ENCODE measurements at places on chromosomes 11 and 22.

GRCh38 chr11:74949753-74950137, 679 bp downstream of the SPCS2 start:
- peak overlapping the region; percentile 93 for H3K27ac ChIP-seq
- no peak for DNase-seq
- H3K4me1 ChIP-seq = peaks cover 41% of the 10 kb centered on the region
- peaks cover 36% of the 10 kb centered on the region for H3K36me3 ChIP-seq
- H3K27me3 ChIP-seq = no peaks in the 10 kb centered on the region

DNA sequence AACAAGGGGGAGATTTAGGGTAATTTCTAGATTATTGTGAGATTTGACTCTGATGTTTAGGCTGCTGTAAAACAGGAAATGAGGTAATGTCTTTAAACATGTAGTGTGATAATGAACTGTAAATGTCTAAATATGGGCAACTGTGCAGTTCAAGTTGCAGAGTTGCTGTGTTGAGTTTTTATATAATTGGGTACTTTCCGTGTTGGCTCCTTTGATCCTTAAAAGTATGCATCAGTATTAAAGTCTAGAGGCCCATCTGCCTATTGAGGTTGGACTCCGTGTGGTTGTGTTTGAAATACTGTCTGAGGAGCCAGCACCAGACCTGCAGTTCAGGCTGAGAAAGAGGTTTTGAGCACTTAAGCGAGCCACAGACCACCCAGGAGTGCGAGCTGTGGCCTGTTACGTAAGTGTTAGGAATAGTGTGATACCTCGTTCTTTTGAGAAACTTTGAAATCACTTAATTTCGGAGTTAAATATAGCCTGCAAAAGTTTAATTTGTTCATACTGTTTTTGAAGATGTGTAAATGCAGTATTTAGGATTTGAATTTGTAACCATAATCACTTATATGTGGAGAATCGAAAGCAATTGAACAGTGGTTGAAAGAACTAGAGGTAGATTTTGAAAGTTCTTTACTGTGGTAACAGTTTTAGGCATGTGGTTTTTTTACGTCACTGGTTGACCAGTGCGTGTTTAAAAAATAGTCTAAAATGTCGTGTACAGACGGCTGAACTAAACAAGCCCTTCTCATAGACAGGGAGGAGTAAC, 9.0 kb downstream of the FAM118A start:
- H3K4me1 ChIP-seq = peaks cover 86% of the 10 kb centered on the region
- peak overlapping the region; percentile 98 for H3K27ac ChIP-seq
- H3K27me3 ChIP-seq = no peaks in the 10 kb centered on the region
- DNase-seq = peak; percentile 63

DNA sequence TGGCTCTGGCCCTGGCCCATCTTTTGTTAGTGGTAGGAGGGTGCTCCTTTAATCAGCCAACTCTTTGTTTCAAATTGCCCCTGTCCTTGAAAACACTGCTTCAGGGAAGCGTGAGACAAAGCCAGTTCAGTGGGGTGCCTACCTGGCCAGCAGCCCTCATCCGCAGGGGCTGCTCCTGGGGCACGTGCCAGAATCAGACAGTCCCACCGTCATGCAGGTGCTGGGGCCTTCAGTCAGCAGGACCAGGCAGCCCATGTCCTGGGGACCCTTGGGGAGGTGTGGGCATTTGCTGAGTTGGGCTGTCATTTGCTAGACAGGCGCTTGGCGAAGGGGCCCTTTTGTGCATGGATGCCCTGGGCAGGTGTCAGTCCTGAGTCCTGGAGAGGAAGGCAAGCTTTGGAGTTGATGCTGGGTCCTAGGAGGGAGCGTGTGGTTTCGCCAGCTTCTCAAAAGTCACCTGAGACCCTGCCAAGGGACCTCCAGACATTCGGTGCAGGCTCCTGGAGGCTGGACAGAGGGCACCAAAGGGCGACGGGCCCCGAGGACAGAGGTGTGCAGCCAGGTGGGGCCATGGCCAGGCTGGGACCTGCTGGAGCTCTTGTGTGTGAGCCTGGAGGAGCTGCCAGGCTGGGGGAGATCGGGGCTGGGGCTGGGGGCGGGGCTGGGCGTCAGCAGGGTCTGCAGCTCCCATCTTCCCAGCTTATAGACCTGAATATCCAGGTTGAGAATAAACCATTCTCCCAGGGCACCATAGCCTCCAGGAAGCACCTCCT, 15.0 kb upstream of the RTN4R start:
- H3K27me3 ChIP-seq = no peaks in the 10 kb centered on the region
- no peaks in the 10 kb centered on the region for H3K4me1 ChIP-seq
- DNase-seq = no peak

GRCh38 chr11:10379871-10380568, 75.0 kb upstream of the AMPD3 start:
- H3K27me3 ChIP-seq = peaks cover 8% of the 10 kb centered on the region
- H3K27ac ChIP-seq = no peak overlapping the region
- no peak overlapping the region for H3K4me3 ChIP-seq
- no peak for DNase-seq
- no peaks in the 10 kb centered on the region for H3K4me1 ChIP-seq

DNA sequence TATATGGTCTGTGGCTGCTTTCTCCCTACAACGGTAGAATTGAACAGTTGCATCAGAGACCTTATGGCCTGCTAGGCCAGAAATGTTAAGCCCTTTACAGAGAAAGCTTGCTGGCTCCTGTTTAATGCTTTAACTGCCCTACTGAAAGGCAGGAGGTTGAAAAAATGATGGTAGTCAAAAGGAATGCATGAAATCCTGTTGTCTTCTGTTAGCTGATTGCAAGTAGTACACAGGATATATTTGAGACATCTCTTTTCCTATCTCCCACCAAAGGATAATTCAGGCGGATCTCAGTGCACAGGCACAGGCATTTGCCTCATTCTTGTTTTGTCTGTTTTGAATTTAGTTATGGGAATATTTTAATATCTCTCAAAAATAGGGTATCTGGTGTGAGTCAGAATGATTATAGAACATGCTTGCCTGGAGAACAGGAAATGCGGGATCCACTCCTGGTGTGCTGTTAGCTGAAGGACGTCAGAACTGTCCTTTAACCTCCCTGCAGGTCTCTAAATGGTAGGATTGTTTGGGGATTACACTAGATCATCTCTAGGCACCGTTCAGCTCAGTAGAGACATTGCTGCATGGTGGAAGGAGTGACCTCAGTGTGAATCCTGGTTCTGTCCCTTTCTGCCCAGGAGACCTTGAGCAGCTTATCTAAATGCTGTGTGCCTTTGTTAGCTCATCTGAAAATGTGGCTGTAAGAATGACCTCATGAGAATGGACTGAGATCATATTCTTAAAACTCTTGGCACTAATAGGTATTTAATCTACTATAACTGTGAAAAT, 49.5 kb downstream of the PACS1 start:
- no peak overlapping the region for H3K27ac ChIP-seq
- H3K4me3 ChIP-seq = no peak overlapping the region
- H3K36me3 ChIP-seq = peaks cover 7% of the 10 kb centered on the region
- no peak for DNase-seq
- peaks cover 81% of the 10 kb centered on the region for H3K4me1 ChIP-seq

- peaks cover 14% of the 10 kb centered on the region for H3K4me1 ChIP-seq
- H3K27me3 ChIP-seq = no peaks in the 10 kb centered on the region
- peaks cover 54% of the 10 kb centered on the region for H3K36me3 ChIP-seq
- H3K27ac ChIP-seq = peak overlapping the region; percentile 22
- DNase-seq = peak; percentile 50
Observed at GRCh38 chr22:36510966-36511881, 4.4 kb upstream of the FOXRED2 start.

DNA sequence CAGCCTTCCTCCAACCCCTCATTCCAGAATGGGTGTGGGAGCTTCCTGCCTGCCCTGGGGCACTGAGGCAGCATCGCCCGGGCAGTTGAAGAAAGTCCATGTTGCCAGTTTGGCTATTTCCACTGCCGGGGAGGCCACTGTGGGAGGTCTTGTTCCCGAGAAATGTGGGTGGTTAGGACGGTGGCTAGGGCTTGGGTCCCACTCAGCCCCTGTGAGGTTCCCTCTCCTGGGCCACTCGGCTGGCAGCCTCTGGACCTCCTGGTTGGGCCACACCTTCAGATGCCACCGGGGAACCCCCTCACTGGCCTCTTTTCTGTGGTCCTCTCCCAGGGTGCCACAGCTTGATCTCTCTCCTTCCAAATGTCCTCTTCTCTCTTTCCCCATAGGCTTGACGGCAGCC, 5.1 kb upstream of the PPP6R3 start:
- H3K36me3 ChIP-seq = no peaks in the 10 kb centered on the region
- peaks cover 2% of the 10 kb centered on the region for H3K4me1 ChIP-seq
- no peak overlapping the region for H3K27ac ChIP-seq
- no peak overlapping the region for H3K4me3 ChIP-seq
- peaks cover 1% of the 10 kb centered on the region for H3K27me3 ChIP-seq
- DNase-seq = no peak

- peak; percentile 86 for DNase-seq
- H3K36me3 ChIP-seq = peaks cover 72% of the 10 kb centered on the region
- peaks cover 51% of the 10 kb centered on the region for H3K4me1 ChIP-seq
- peak overlapping the region; percentile 77 for H3K27ac ChIP-seq
- H3K27me3 ChIP-seq = no peaks in the 10 kb centered on the region
Observed at GRCh38 chr11:64204464-64204989, 2.0 kb upstream of the FERMT3 start.

DNA sequence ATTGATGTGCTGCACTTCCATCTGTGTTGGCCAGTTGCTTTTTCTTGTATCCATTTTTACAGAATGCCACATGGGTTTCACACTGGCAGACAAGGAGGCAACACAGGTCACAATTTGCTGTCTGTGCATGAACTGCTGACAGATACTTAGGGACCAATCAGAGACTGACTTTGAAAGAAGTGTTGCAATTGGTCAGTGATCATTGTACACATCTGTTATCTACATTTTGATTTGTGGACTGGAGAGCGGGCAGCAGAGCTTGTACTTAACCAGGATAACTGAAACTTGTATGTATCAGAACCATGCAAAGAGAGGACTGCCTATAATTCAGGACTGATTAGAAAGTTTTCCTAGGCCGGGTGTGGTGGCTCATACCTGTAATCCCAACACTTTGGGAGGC, 21.8 kb downstream of the PRR5 start:
- DNase-seq = no peak
- H3K27ac ChIP-seq = no peak overlapping the region
- H3K36me3 ChIP-seq = no peaks in the 10 kb centered on the region
- peaks cover under 1% of the 10 kb centered on the region for H3K4me1 ChIP-seq
- no peak overlapping the region for H3K4me3 ChIP-seq
- H3K27me3 ChIP-seq = no peaks in the 10 kb centered on the region

DNA sequence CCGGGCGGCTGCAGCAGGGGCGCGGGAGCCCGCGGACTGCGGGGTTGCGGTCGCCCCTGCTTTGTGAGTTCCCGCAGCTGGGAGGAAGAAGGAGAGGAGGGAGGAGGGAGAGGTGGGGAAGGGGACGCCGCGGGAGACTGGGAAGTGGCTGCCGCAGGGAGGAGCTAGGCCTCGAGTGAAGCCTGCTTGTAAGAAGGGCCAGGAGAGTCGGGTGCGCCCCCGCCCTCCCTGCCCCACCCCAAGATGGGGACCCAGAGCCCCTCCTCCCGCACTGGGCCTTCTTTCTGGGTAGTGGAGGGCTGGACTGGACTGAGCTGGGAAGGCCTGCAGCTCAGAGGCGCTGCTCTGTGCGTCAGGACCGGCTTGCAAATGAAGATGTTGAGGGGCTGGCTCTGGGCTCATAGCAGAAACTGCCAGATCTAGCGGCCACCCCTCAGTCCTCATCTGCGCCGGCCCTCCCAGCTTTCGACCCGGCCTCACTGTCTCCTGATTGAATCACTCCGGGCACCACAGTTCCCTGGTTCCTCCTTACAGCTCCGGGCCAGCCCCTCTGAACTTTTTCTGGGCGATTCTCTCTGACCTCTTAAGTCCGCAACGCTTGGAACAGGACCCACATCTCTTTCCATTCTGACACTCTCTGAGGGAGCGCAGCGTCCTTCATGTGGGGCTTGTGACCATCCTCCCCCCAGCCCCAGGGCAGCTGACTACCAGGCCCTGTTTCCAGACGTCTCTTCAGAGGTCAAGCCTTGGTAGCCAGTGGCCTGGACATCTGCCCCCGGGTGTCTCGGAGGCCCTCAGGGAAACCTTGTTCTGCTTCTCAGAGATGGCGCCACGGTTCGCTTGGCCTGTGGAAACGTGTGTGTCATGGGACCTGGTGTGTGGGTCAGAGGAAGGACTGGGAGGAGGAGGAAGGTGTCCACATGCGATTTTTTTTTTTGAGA, 21.9 kb downstream of the SERPINH1 start:
- H3K4me1 ChIP-seq = peaks cover 20% of the 10 kb centered on the region
- no peak for DNase-seq
- H3K27me3 ChIP-seq = peaks cover 3% of the 10 kb centered on the region
- peak overlapping the region; percentile 74 for H3K27ac ChIP-seq

DNA sequence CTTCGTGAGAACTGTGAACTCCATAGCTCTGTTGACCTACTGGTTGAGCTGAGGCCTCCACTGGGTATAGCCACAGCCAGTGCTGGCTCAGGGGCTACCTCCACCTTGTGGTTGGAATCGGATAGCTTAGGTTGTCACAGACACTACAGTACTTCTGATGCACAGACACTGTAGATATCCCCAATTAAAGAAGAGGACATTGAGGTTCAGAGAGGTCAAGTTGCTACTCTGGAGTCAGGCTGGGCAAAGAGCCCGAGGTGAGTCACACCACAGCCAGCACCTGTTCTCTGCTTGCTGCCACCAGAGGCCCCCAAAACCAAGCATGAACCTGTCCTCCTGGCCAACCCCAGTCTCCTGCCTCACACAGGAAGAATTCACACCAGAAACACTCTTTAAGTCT, 5.4 kb downstream of the UFD1 start:
- no peak for DNase-seq
- no peak overlapping the region for H3K27ac ChIP-seq
- peaks cover 27% of the 10 kb centered on the region for H3K36me3 ChIP-seq
- peaks cover 24% of the 10 kb centered on the region for H3K4me1 ChIP-seq
- H3K27me3 ChIP-seq = no peaks in the 10 kb centered on the region
- H3K4me3 ChIP-seq = no peak overlapping the region

DNA sequence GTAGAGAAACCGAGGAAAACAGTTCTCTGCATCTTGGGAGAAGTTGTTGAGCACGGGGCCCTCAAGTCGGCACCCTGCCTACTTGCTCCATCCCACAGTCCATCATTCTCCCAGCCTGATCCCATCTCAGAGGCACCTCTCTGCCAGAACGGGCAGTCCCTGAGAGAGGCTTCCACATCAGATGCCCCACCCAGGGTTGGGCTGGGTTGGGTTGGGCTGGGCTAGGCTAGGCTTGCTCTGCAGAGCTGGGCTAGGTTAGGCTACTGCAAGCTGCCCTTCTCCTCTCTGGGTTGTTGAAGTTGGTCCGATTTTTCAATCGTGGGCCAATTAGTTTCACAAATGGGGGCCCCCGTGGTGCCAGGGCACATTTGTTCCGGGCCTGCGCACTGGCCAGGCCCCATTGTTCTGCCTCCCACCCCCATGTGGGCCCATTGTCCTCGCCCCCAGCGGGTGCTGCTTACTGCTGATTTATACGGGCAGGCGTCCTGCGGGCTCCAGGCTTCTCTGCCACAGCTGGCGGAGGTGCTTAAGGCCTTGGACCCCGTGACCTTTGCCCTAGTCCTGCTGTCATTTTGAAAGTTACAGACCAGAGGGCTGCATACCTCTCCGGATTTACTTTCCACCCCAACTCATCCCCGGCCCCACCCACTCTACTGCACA, 63.7 kb upstream of the NNMT start:
- peaks cover 38% of the 10 kb centered on the region for H3K27me3 ChIP-seq

GRCh38 chr11:64620381-64620971, 29.5 kb downstream of the SLC22A12 start:
- no peaks in the 10 kb centered on the region for H3K36me3 ChIP-seq

- no peaks in the 10 kb centered on the region for H3K4me1 ChIP-seq
- no peak overlapping the region for H3K4me3 ChIP-seq
- H3K36me3 ChIP-seq = no peaks in the 10 kb centered on the region
- no peak for DNase-seq
- no peaks in the 10 kb centered on the region for H3K27me3 ChIP-seq
Observed at GRCh38 chr11:38461751-38462150, 1863.7 kb upstream of the RAG2 start.
